SK-N-SH treated with all-trans-retinoic acid at 6 μM for 48 hours (cell line): ENCODE measurements at places on chromosomes 1 and 21.
A peak's percentile ranks its signal among the peaks of the same experiment; 100 is the strongest.

DNA sequence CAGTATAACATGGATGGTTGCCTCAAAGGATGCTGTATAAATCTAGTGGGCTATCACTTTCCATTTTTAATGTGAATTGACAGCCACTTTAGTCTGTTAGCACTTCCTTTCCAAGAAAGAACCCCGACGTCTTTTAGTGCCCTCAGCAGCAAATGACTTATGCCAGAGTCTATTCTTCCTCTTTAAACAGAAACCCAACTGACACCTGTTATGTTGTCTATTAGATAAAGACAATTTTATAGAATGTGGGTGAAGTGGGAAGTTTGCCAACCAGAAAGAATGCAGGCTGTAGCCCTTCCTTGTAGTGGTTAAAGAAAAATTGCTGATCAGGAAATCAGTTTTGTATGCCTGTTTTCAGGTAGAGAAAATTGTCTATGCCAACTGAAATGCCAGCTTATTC lies 344.9 kb downstream of the ZNF326 start:
- no peak for ATAC-seq

DNA sequence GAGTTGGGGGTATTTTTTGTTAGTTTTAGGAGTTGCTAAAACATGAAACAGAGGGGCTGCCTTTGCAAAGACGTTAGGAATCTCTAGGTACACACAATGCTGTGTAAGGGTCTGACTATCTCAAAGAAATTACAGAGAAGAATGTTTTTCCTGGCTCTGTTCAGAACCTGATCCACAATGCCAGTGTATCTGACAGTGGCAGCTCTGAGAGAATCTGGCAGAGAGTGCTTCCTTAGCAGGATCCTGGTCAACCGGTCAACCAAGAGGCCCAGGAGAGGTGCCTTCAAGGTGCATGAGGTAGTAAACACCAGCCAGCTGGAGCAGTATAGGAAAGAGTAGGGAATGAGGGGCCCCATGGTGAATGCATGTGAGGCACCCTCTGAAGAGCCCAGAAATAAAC lies 40.9 kb upstream of the RGS1 start:
- no peak for ATAC-seq

GRCh38 chr1:13812456-13813397 lies 112.7 kb downstream of the PRDM2 start:
- ATAC-seq = no peak

- no peak for ATAC-seq
These were observed 173.5 kb downstream of the ZC3H11B start for GRCh38 chr1:219439376-219439775.

- ATAC-seq = no peak
These were observed 16.5 kb upstream of the SPAG17 start for GRCh38 chr1:118201524-118201923.

- no peak for ATAC-seq
These were observed 163.0 kb upstream of the KAZN start for GRCh38 chr1:14435368-14436023.

DNA sequence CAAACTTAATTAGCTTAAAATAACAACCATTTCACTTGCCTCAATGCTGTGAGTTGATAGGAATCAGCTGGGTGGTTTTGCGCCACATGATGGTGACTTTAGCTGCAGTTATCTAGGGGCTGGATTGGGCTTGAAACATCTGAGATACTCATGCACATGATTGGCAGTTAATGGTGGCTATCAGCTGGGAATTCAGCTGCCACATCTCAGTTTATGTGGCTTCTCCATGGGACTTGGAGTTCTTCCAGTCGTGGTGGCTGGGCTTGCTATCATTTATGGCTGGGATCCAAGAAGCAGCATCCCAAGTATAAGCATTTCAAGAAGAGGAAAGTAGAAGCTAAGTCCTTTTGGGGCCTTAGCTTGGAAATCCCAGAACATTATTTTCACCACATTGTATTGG lies 36.4 kb downstream of the PDC start:
- no peak for ATAC-seq

DNA sequence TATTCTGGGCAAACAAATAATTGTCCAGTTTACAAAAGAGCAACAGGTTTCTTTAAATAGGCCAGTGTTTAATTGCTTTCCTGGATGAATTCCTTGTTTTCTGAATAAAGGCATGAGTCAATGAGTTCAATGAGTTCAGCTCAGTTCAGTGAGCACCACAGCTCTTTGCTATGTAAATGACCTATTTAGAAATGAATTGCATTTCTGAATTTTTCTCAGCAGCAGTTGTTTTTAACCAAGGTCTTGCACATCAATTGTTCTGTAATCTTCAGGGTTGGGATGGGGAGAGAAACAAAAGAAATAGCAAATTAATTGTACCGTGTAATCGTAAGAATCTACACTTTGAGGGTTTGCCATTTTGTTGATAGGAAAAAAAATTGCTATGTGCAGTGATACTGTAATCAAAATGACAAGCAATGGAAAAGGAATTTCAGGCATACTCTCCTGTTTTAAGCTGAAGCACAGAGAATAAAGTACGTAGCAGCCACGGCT lies 45.7 kb downstream of the MIS18A start:
- no peak for ATAC-seq

DNA sequence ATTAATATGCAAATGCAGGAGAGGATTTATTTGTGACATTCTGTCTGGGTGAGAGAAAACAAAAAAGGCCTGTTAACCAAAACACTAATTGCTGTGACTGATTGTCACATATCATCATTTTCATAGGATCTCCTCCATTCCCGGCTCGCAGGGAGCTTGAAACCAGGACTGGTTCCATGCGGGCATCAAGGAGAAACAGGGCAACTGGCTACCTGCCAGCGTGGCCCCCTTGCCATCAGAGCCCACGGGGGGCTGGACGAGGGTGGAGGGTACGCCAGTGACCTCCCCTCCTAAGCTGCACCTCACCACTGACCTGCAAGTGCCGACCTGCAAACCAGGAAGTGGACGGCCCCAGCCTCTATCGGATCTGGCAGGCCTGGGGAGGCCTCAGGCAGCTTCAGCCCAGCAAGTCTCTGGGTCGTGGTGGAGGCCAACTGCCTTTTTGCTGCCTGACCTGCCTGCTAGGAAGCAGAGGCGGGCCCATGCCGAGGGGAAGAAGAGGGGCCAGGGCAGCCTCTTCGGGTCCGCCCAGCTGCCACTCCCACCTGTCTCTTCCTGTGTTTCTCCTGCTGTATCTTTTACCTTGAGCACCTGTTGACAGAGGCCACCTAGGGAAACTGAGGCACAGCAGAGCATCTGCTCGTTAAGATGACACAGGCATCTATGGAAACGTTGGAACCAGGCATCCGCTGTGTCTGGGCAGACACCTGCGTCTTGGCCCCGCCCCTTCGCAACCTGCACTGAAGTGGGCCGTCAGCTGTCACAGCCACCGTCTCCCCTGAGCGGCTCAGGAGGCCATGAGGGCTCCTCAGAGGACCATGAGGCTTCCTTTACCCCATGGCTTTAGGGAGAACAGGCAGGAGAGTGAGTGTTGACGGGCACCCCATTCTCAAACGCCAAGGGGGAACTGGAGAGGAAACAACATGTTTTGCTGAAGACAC lies 74.8 kb downstream of the CASZ1 start:
- no peak for ATAC-seq

GRCh38 chr1:113389359-113389952 lies 859 bp upstream of the MAGI3 start:
- ATAC-seq = no peak; the same call in 2 of the 3 replicates

- no peak for ATAC-seq
These were observed 270.7 kb downstream of the S1PR1 start for GRCh38 chr1:101507547-101507971.

- no peak; the same call in 2 of the 3 replicates for ATAC-seq
These were observed 888.2 kb upstream of the CXADR start for GRCh38 chr21:16624479-16625118.

GRCh38 chr1:201145816-201146215 lies 8.5 kb downstream of the TMEM9 start:
- ATAC-seq = no peak

GRCh38 chr1:118291661-118292060 lies 106.6 kb upstream of the SPAG17 start:
- ATAC-seq = no peak

DNA sequence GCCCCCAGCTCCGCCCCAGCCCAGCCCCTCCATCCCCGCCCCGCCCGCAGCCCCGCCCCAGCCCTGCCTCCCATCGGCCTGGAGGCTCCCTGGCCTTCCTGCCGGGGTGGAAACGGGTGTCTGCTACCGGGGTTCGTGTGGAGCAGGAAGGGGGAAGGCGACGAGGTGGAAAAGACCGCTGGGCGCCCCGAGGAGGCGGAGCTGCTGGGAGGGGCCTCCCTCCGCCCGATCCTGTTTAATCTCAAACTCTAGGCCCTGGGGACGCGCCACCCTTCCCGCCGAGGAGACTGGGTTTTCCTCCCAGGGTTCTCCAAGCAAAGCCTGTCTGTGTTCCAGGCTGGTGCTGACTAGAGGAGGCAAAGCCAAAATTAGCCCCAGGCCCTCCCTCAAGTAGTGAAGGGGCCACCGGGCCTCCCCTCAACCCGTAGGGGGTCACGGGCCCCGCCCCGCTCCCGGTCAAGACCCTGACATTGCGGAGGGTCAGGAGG lies 16.2 kb upstream of the TTLL10 start:
- ATAC-seq = peak; percentile 94

- ATAC-seq = peak; percentile 78
These were observed 88.8 kb upstream of the ETS2 start for GRCh38 chr21:38716942-38717341.

DNA sequence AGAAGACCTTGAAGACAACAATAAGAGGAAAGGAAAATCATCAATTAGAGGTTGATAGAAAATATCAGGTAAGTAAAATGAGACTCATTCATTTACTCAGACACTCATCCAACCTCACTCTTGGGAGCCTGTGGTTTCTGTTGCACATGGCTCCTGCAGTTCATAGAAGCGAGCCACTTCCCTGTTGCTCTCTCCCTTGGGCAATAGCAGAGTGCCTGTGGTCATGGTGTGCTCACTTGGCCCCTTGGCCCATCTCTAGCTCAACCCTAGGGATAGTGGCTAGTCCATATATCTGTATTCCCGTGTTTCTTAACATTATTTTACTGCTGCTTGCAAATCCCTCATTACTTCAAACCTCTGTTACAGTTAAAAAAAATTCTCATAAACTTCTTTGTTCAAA lies 368.6 kb downstream of the PTPRC start:
- ATAC-seq = no peak

- ATAC-seq = no peak
These were observed 687.2 kb downstream of the MATN1 start for GRCh38 chr1:30036229-30036547.

GRCh38 chr1:68140536-68140935 lies 90.1 kb upstream of the DIRAS3 start:
- ATAC-seq = no peak

DNA sequence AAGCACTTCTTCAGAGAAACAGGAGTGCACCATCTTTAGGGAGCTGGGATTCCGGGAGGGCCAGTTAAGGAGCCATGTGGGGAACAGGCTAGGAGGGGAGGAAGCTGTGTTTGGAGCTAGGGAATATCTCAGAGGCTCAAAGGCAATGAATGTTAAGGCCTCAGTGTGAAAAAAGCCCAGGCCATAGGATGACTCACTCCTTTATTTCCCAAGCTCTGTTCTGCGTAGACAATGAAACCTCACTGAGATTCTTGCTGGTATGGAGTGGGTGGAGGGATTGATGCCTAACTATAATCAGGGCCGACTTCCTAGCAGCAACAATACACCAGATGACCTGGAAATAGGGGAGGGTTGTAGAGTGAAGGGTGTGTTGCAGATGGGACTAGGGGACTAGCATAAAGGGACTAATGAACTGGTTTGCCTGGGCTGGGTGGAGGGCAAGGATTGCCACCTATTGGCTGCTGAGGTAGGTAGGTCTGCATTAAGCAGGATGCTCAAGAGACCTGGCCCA lies 2.1 kb downstream of the GNAT2 start:
- peak; percentile 36 for ATAC-seq

DNA sequence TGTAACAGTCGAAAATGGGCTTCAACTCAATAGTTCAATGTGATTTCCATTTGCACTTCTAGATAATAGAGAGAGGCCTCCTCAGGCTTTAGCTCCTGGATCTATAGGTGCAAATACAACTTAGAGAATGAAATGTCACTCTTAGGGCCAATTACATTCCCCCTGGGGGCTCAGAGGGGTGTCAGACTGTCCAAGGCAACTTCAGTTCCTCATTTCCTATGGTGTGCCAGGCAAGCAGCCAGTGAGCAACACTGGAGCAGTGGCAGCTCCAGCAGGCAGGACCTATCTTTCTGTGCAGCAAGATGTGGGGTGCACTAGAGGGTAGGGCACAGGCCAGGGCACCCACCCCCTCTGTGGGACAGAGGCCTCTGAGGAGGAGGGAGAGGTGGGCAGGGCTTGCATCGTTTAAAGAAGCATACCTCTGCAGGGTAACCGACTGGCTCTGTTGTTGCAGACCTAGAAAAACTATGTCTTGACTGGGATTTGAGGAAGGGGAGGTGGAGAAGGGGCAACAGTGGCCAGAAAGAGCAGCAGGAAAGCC lies 97.3 kb downstream of the SUSD4 start:
- ATAC-seq = no peak

GRCh38 chr1:83559129-83559840 lies 439.6 kb downstream of the TTLL7 start:
- no peak for ATAC-seq
